ENCODE measurements at places on chromosomes 3 and 15.

DNA sequence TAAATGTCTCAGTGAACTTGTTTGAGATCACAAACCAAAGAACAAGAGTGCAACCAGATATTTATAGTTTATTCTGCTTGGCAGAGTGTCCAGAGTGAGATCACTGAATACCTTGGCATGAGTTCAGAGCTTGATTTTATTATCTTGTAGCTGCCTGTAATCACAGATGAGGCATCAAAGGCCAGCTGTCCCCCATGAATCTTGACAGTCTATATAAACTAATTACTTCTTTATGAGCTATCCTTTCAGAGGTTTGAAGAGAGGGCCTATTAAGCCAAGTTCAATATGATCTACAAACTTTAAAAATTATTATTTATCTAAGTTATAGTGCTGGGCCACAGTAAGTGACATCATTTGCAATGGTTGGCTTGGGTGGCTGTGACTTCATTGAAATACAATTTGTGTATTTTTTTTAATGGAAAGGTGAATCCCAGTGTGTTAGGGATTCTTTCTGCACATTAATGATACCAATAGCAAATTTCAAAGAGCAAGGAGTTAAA, 251.5 kb downstream of the CLSTN2 start:
- no peak for DNase-seq

DNA sequence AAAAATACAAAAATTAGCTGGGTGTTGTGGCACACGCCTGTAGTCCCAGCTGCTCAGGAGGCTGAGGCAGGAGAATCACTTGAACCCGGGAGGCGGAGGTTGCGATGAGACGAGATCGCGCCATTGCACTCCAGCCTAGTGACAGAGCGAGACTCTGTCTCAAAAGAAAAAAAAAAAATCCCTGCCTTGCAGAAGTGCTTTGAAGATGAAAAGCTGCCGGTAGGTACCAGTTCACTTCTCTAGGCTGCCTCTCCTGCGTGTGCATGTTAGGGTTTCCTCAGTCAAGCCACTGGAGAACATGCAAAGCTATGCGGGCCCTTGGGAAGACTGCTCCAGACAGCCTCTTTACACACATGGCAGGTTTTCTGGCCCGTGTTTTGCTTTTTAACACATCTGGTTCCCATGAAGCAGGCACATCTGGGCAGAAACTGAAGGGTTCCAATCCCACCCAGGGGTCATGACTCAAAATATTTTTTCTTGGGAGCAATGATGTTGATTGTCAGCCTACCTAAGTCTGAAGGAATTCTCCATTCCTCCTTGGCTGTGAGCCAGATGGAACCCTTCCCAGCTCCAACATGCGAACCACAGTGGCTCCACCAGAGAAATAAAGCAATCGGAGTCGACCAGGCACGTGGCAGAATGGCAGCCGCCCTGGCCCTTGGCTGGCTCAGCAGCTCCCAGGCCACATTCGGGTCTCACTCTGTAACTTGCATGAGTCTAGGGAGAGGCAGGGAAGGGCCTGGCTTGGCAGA, 29.6 kb downstream of the MGLL start:
- DNase-seq, result no peak

DNA sequence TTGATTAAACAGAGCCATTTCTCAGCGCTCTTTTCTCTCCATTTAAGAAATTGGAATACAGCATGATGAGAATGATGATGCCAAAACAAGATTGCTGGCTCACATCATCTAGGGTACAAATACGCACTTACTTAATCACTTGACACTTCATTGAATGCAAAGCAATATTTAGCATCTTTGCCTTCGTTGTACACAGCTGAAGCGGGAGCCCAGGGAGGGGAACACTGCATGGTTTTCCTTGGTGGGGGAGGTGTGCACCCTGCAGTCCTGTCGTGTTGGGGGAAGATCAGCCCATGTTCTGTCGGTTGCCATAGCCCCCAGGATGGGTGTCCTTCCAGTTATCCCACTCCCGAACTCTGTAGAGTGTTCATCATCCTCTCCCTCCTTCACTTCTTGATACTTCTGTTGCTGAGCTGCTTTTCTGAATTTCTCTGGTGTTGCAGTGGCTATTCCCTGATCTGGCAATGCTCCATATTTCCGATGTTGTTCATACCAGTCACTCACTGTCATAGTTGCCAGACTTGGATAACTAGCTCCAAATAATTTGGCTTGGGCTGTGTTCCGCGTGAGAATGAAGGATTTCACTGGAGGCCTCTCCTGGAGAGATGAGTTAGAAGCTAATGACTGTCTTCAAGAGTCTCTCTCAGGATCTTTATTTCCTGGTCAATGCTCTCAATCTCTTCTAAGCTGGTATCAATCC, 50.1 kb upstream of the DYNC1LI1 start:
- no peak for DNase-seq

DNA sequence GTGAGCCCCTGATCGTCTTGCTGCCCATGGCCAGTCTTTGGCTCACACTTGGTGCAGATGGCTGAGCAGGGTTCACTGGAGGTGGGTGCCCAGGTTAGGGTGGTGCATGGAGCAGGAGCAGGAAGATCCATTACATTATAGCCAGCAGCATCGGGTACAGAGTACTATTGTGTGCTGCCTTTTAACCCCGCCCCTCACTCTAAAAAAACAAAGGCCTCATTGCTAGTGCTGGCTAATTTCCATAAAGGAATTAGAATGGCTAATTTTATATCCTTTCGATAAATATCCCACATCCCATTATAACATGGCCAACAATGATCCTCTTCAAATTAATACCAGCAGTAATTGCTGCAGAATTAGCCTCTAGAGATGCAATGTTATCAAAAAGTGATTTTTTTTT, 45.8 kb upstream of the PPP4R2 start:
- no peak for DNase-seq

DNA sequence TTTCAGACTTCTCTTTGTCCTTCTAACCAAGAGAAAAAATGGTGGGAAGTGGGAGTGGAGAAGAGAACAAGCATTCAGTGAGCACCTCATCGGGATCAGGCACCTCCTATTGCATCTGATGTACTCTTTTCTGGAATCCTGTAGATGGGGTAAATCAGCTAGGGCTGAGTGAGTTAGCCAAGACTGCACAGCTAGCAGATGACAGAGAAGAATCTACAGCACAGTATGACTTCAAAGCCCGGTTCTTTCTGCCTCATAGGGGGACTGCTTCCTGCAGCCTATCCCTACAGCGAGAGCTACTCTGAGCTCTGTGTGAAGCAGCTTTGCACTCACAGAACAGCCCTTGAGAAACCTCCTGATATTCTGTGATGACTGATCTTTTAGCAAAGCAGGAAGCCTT, 275.2 kb upstream of the MEIS2 start:
- no peak for DNase-seq

- DNase-seq, result no peak
Observed at GRCh38 chr3:2506776-2507175, 408.1 kb downstream of the CNTN4 start.

- no peak for DNase-seq
Observed at GRCh38 chr15:70374096-70374495, 276.4 kb upstream of the TLE3 start.

- no peak for DNase-seq
Observed at GRCh38 chr3:104554425-104554824, 812.3 kb upstream of the ALCAM start.

- DNase-seq, result no peak
Observed at GRCh38 chr3:76943058-76943457, 96.8 kb upstream of the ROBO2 start.
